NCI-H774 (cell line): ENCODE measurements at places on chromosomes 3 and 15.

- DNase-seq, result no peak
These were observed 450.4 kb downstream of the MFSD1 start for GRCh38 chr3:159252274-159252673.

DNA sequence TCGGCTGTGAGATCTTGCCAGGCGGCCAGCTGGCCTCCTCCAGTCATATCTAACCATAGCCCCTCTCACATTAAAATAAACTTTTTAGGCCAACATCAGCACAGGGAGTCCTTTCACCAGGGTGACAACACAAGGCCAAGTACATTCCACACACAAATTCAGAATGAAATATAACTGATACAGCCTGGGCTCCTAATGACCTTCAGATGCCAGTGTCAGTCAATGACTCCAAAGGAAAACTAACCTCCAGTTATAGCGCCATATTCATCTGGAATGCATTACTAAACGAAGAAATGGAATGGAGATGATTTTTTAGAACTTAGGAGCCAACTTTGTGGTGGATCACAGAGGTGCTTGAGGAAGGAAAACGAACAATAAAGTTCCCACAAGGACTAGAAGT lies 205.4 kb downstream of the GREM1 start:
- DNase-seq, result no peak

GRCh38 chr15:88646951-88647350 lies 8.1 kb downstream of the ISG20 start:
- DNase-seq, result no peak

GRCh38 chr15:95563634-95564033 lies 766.9 kb upstream of the NR2F2 start:
- no peak for DNase-seq

GRCh38 chr3:38281895-38282686 lies at the start of gene SLC22A14:
TSS of gene SLC22A14 (plus strand) at chr3:38282294. CDS start at chr3:38306027, 23,733 bp downstream.
- no peak for DNase-seq

- DNase-seq, result no peak
These were observed 72.7 kb upstream of the WDR72 start for GRCh38 chr15:53831907-53832770.

- DNase-seq, result no peak
These were observed 828 bp upstream of the ATOSA start for GRCh38 chr15:52680041-52680391.

GRCh38 chr3:180929376-180929775 lies 16.9 kb downstream of the FXR1 start:
- DNase-seq, result no peak

DNA sequence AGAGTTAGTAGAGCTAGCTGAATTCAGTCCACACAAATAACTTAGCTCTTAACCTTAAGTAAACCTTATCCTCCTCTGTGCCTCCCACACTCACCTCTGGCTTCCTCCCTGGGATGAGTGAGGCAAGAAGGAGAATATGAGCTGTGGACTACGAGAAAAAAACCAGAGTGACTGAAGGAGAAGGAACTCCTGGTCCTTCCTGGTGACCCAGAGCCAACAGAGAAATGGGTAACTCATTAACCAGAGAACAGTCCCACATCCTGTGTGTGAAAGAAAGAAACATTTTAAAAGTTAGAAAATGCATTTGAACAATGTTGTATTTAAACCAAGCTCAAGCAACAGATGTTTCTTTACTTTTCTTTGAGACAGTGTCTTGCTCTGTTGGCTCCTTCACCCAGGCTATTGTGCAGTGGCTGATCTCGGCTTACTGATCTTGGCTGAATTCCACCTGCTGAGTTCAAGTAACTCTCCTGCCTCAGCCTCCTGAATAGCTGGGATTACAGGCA lies 27.5 kb upstream of the FAM81A start:
- DNase-seq, result no peak

DNA sequence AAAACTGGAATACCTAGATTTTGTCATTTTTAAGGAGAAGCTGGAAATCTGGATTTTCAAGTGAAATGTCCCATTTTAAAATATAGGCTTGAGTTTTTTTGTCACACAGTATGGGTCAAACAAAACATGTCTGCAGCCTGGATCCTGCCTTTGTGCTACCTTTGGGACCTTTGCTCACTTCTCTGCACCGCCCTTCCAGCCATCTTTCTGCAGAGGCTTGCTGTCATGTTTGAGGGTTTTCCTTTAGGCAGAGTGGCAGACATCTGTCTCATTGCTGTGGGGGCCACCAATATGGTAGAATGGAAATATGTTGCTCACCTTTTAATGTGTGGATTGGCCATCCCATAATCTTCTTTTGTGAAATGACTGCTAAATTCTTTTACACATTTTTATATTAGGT lies 136.3 kb downstream of the EEFSEC start:
- DNase-seq, result no peak

DNA sequence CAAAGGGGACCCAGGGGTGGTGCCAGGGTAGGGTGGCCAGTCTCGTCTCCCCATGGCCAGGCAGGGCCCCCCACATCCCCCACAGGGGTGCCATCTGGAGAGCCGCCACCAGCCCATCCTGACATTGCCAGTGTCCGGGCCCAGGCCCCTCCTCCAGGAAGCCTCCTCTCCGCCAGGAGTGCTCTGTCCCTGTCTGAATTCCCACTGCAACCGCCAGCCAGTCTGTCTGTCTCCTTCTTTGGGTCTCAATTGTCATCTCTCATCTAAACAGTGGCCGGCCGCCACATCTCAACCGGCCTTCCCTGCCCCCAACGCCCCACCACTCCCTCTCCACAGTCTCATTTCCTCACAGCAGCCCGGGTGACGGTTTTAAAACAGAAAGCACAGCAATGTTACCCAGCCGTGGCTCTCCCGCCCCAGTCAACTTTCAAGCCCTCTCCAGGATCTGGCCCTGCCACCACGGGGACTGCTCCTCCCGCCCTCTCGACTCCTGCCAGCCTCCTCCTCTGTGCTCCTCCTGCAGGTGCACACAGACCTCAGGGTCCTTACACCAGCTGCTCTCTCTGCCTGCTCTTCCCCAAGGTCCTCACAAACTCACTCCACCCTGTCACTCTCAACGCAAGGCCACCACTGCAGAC lies 57.0 kb downstream of the IQSEC1 start:
- no peak for DNase-seq

DNA sequence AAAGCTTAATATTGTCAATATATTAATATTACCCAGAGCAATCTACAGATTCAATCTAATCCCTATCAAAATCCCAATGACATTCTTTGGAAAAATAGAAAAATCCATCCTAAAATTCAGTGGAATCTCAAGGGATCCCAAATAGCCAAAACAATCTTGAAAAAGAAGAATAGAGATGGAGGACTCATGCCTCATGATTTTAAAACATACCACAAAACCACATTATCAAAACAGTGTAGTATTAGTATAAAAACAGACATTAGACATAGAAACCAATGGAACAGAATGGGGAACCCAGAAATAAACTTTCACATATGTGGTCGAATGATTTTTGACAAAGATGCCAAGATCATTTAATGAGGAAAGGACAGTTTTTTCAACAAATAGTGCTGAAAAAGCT lies 14.6 kb downstream of the NEK4 start:
- no peak for DNase-seq

DNA sequence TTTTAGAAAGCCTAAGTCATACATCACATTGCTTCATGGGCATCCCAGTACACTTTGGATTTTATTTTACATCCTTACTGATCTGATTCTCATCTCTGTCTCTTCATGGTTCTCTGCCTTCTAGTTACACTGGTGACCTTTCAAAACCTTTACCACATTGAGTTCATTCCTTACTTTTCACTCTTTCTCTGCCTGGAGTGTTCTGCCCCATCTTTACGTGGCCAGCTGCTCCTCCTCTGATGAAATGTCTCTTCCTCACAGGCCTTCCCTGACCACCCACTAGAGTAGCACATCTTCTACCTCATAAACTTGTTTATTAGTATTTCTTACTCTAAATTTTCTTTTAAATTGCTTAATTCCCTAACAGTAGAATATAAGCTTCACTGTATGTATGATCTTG lies 17.7 kb downstream of the CTNNB1 start:
- DNase-seq, result no peak

DNA sequence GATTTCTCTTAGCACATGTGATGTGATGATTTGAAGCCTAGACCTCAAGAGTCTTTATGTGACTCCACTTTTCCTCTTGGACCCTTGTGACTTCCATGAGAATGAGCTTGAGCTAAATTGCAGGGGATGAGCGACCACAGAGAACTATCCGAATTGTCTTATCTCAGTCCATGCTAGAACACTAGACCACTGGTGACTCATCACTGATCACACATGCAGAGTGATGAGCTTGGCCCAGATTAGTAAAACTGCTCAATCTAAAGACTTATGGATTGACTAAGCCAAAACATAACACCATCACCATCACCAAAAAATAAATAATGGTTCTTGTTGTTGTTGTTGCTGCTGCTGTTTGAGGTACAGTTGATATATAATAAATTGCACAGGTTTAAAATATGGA lies 114.1 kb upstream of the CFAP20DC start:
- DNase-seq, result no peak

- DNase-seq, result no peak
These were observed 96.2 kb upstream of the SEMA6D start for GRCh38 chr15:47620960-47621681.

GRCh38 chr3:10655105-10655504 lies 149.7 kb upstream of the ATP2B2 start:
- no peak for DNase-seq

GRCh38 chr3:194487289-194488054 lies 670 bp upstream of the ATP13A3 start:
- DNase-seq, result peak; percentile 77

GRCh38 chr3:152160350-152161011 lies 108.2 kb upstream of the MBNL1 start:
- no peak for DNase-seq

- DNase-seq, result no peak
These were observed 563 bp downstream of the PXYLP1 start for GRCh38 chr3:141231952-141232823.

DNA sequence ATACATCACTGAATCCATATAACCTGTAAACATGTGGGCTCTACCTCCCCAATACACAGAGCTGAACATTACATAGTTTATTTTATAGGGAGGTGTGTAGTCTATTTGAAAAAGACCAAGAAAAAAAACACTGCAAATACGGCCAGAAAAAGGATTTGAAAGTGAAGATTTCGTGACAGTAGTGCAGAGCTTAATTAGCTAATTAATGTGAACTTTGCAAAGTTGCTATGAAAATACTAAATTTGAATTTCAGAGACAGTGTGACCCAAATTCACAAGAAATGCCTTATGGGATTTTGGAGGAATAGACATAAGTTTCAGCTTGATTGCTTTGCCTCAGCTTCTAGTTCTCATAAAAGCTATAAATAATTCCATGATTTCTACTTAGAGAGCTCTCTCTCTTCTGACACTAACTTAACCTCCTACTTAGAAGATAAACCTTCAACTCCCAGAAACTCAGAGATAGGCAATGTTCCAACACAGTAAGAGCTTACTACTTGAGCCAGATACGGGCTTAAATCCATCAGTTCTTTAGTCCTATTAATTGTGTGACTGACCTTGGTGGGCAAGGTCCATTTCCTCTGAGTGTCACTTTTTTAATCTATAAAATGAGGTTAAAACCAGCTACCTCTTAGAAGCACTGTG lies 87.3 kb upstream of the THBS1 start:
- DNase-seq, result no peak

DNA sequence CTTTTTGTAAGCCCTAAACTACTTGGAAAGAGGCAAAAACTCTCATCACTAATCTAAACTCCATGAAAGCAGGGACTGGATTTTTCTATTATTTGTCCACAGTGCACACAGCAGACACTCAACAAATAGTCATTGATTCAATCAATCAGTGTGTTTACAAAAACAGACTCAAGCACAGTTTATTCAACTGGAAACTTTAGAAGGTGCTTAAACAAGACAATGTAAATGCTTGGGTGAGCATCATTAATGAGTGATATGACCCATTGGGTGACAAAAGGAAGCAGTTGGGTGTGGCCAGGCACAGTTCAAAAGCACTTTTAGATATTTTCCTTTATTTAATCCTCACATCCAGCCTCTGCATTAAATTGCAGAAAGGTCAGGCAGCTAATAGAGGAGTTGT lies 32.0 kb upstream of the PPP4R2 start:
- no peak for DNase-seq

DNA sequence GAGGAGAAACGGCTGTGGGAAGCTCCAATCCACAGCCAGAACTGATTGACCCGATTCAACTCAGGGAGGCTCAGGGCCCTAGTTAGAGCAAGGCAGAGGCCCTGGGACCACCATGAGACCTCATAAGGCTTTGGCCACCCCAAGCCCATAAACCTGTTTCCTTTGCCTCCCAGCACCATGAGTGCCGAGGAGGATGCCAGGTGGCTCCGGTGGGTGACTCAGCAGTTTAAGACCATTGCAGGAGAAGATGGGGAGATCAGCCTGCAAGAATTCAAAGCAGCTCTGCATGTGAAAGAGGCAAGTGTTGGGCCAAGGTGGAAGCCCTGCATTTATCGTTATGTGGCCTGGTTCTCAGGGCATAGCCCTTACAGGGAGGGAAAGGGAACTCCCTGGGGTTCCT lies 11.9 kb downstream of the NOX5 start:
- DNase-seq, result no peak

- DNase-seq, result no peak
These were observed 30.0 kb downstream of the RUBCN start for GRCh38 chr3:197706658-197707057.

GRCh38 chr3:38152609-38153008 lies 12.7 kb upstream of the OXSR1 start:
- no peak for DNase-seq

GRCh38 chr3:159536876-159537275 lies 451.8 kb upstream of the IL12A start:
- DNase-seq, result no peak

GRCh38 chr3:136074546-136075170 lies 109.1 kb downstream of the PPP2R3A start:
- no peak for DNase-seq

GRCh38 chr3:16124636-16125035 lies 49.8 kb upstream of the GALNT15 start:
- no peak for DNase-seq

DNA sequence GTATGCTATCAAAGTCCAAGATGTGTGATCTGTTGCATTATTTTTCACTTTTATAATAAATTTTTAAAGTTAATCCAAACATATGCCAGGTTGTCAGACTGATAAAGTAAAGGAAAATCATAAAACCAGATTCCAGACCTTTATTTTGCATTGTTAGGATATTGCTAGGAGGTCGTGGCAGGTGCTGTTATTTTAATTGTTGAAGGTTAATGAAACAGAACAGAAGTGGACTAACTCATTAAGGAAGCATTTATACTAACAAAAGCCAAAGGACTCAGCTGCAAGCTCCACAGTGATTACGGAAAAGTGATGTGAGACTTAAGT lies 63.1 kb downstream of the DCLK3 start:
- DNase-seq, result no peak

DNA sequence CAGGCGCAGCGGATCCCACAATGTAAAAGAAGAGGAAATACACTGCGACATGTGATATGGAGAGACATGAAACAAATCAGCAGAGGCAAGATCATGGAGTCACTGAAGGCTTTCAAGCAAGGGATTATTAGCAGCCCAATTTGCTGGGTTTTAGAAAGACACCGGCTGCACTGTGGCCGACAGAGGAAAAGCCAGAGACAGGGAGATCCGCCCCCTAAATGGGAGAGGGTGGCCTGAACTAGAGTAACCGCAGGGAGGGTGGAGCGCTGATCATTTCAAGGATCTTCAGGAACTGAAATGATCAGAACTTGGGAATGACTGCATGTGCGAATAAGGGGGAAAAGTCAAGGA lies 612 bp upstream of the C15orf40 start:
- DNase-seq, result no peak

- peak; percentile 37 for DNase-seq
These were observed 14.5 kb downstream of the RLBP1 start for GRCh38 chr15:89206908-89207331.

- no peak for DNase-seq
These were observed 15.4 kb downstream of the ARNT2 start for GRCh38 chr15:80419546-80419945.

GRCh38 chr3:117645561-117646242 lies 936.1 kb downstream of the TUSC7 start:
- DNase-seq, result no peak
